ENCODE measurements at places on chromosomes 5 and 9. TPM values are rescaled to one million over a fixed set of nuclear protein-coding genes. Genes with fewer than 3 reads are reported as not detected.

GRCh38 chr5:118593003-118593328 is 395.4 kb downstream of the DTWD2 start:
- no peak overlapping the region for H3K4me3 ChIP-seq
- no peaks in the 10 kb centered on the region for H3K36me3 ChIP-seq
- 0 out of 2 replicates have a peak, but pooled peaks cover 8% of the 10 kb centered on the region for H3K27me3 ChIP-seq

GRCh38 chr9:77983320-77983662 is 48.3 kb downstream of the GNAQ start:
- no peaks in the 10 kb centered on the region for H3K36me3 ChIP-seq
- peaks cover 24% of the 10 kb centered on the region for H3K4me1 ChIP-seq
- no peak for DNase-seq
- H3K27ac ChIP-seq = no peak overlapping the region

DNA sequence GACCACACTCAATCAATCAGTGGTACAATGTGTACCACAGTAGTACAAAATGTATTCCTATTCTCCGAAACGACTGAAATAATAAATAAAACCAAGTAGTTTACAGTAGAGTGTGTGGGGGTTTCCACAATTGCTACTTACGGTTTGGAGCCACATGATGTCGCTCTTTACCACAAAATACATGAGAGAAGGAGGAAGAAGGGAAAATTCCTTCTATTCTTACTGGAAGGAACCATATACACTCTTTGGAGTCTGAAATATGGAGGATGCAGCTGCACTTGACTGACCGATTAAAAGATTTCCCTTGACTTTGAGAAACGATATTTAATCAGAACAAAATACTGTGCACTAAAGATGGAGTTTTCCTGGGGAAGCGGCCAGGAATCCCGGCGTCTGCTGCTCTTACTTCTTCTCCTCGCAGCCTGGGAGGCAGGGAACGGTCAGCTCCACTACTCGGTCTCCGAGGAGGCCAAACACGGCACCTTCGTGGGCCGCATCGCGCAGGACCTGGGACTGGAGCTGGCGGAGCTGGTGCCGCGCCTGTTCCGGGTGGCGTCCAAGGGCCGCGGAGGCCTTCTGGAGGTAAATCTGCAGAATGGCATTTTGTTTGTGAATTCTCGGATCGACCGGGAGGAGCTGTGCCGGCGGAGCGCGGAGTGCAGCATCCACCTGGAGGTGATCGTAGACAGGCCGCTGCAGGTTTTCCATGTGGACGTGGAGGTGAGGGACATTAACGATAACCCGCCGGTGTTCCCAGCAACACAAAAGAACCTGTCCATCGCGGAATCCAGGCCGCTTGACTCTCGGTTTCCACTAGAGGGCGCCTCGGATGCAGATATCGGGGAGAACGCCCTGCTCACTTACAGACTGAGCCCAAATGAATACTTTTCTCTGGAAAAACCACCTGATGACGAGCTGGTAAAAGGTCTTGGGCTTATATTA is at the start of gene PCDHA4:
Gene PCDHA4 (plus strand): TSS at position 235 of the 942 bp plus-strand sequence.
- H3K4me3 ChIP-seq = no peak within 1 kb of the TSS
- no peaks in the 10 kb centered on the region for H3K36me3 ChIP-seq
- H3K4me1 ChIP-seq = no peaks in the 10 kb centered on the region
- H3K27me3 ChIP-seq = no peaks in the 10 kb centered on the region
- DNase-seq = peak; percentile 12

- H3K27ac ChIP-seq = no peak overlapping the region
- H3K36me3 ChIP-seq = no peaks in the 10 kb centered on the region
- peaks cover 41% of the 10 kb centered on the region for H3K27me3 ChIP-seq
- peak; percentile 42 for DNase-seq
These were observed 80.1 kb upstream of the SH3PXD2B start for GRCh38 chr5:172534229-172535107.

DNA sequence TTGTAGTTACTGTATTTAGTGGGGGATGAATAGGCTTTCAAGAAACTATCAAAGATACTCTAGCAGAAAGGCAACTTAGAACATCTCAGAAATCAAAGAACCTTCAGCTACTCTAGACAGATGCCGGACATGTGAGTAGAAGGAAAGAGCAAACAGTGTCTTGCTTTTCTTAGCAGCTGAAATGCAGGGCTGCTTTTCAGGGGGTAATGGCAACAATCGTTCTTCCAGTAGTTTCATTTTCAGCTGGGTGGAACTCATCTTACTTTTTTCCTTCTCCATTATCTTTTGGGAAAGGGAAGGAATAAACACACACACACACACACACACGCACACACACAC is 281.6 kb downstream of the CRB2 start:
- no peaks in the 10 kb centered on the region for H3K4me1 ChIP-seq
- no peak overlapping the region for H3K4me3 ChIP-seq
- no peak overlapping the region for H3K27ac ChIP-seq

DNA sequence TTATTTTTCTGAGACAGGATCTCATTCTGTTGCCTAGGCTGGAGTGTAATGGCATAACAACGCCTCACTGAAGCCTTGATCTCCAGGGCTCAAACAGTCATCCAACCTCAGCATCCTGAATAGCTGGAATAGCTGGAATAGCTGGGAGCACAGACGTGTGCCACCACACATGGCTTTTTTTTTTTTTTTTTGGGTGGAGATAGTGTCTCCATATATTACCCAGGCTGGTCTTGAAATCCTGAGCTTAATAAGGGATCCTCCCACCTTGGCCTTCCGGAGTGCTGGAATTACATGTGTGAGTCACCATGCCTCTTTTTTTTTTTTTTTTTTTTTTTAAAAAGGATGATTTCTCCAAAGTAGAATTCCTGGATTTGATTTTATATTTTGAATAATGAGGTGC is 60.7 kb downstream of the NSD1 start:
- peaks cover 6% of the 10 kb centered on the region for H3K36me3 ChIP-seq
- H3K27ac ChIP-seq = peak overlapping the region; percentile 85
- H3K4me1 ChIP-seq = peaks cover 19% of the 10 kb centered on the region
- H3K27me3 ChIP-seq = no peaks in the 10 kb centered on the region
- peak; percentile 93 for DNase-seq

DNA sequence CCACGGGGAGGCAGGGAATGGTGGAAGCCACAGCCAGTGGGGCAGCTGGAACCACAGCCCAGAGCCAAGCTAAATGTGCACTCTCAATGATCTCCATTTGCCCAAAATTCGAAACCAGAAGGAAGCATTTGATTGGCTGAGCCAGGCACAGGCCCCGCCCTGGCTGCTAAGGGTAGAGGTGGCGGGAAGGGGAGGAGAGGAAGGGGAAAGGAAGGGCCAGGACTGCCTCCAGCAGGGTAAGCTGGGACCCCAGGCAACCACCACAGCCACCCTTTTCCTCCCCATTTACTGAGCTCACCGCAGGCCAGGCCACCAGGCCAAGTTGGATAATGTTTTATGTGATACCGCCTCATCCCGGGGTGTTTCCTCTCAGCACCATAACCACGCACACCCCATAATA is 100.3 kb upstream of the RAPGEF1 start:
- no peak overlapping the region for H3K27ac ChIP-seq
- H3K4me3 ChIP-seq = no peak overlapping the region
- H3K27me3 ChIP-seq = peaks cover 36% of the 10 kb centered on the region
- no peaks in the 10 kb centered on the region for H3K36me3 ChIP-seq
- no peak for DNase-seq
- H3K4me1 ChIP-seq = 0 out of 2 replicates have a peak, but pooled peaks cover 4% of the 10 kb centered on the region

DNA sequence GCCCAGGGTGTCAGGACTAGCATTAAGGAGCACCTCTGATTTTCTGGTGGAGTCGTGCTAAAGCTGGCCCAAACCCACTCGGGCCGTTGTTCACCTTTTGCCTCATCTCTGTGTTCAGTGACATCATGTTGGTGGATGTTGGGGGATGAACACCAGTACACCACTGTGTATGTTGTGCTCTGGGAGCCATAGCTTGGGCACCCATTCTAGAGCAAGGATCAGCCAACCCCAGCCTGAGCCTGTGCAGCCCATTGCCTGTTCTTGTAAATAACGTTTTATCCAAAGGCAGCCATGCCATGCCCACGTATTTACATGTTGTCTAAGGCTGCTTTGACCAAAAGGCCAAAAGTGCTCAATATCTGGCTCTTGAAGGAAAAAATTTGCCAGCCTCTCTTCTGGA is 245.6 kb downstream of the FANCC start:
- H3K4me1 ChIP-seq = peaks cover 19% of the 10 kb centered on the region
- H3K4me3 ChIP-seq = no peak overlapping the region
- H3K27me3 ChIP-seq = no peaks in the 10 kb centered on the region
- DNase-seq = no peak
- H3K36me3 ChIP-seq = peaks cover 56% of the 10 kb centered on the region

- H3K4me1 ChIP-seq = peaks cover 11% of the 10 kb centered on the region
- H3K27me3 ChIP-seq = no peaks in the 10 kb centered on the region
- no peaks in the 10 kb centered on the region for H3K36me3 ChIP-seq
- no peak overlapping the region for H3K4me3 ChIP-seq
- no peak overlapping the region for H3K27ac ChIP-seq
These were observed 19.5 kb downstream of the ACTL7B start for GRCh38 chr9:108836319-108836718.

- H3K4me3 ChIP-seq = no peak overlapping the region
- no peak overlapping the region for H3K27ac ChIP-seq
- H3K4me1 ChIP-seq = no peaks in the 10 kb centered on the region
- no peaks in the 10 kb centered on the region for H3K36me3 ChIP-seq
These were observed 56.7 kb upstream of the OSMR start for GRCh38 chr5:38789134-38789533.

DNA sequence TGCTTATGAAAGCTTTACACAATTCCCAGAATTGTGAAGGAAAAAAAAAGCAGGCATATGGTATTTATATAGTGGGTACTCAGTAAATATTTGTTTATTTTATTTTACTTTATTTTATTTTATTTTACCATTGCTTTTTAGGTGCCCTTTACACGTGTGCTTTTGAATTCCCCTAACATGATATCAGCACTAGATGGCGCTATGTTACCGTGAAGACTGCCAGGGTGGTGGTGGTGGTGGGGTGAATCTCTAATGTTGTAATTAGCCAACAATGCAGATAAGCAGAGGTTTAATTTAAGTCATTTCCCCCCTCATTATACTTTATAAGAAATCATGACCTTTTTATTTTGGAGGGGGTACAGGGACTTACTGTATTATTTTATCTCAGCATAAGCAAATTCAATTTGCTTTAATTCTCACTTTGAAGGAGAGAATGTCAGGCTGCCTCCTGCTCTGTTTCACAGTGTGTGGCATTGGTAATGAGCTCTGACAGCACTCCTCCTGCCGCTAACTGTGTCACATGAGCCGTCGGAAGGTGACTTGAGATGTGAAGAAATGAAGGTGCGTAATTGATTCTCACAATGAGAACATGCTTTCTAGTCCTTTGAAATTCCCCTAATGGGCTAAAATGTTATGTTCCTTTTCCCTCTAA is 165.6 kb downstream of the YTHDC2 start:
- H3K4me3 ChIP-seq = no peak overlapping the region
- H3K27me3 ChIP-seq = no peaks in the 10 kb centered on the region
- H3K36me3 ChIP-seq = no peaks in the 10 kb centered on the region
- peak; percentile 61 for DNase-seq
- no peak overlapping the region for H3K27ac ChIP-seq

- no peak overlapping the region for H3K4me3 ChIP-seq
- peaks cover 16% of the 10 kb centered on the region for H3K4me1 ChIP-seq
- no peak overlapping the region for H3K27ac ChIP-seq
- no peaks in the 10 kb centered on the region for H3K36me3 ChIP-seq
- DNase-seq = no peak
These were observed 7.6 kb downstream of the PTGES start for GRCh38 chr9:129745200-129745599.

DNA sequence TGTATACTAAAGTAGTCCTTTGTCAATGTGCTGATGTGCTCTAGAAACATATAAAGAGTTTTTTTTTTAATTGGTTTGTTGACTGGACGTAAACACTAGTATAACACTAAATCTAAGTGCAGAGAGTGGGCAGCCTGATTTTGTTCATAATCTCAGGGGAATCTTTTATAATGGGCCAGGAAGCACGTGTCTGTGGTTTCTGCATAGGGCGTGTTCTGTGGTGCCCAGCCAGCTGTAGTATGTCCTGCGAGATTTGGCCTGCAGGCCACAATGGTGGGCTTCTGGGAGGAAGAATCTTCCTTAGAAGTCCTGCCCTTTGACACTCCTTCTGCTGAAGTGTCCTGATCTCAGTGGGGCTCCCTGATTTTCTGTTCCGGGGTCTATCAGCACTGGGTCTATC is 49.0 kb upstream of the DHFR start:
- peaks cover 10% of the 10 kb centered on the region for H3K4me1 ChIP-seq
- no peak overlapping the region for H3K27ac ChIP-seq
- no peak overlapping the region for H3K4me3 ChIP-seq

- no peaks in the 10 kb centered on the region for H3K27me3 ChIP-seq
- DNase-seq = no peak
- no peaks in the 10 kb centered on the region for H3K36me3 ChIP-seq
- no peak overlapping the region for H3K27ac ChIP-seq
- H3K4me1 ChIP-seq = no peaks in the 10 kb centered on the region
These were observed 672.4 kb upstream of the GRAMD2B start for GRCh38 chr5:125750861-125751186.

DNA sequence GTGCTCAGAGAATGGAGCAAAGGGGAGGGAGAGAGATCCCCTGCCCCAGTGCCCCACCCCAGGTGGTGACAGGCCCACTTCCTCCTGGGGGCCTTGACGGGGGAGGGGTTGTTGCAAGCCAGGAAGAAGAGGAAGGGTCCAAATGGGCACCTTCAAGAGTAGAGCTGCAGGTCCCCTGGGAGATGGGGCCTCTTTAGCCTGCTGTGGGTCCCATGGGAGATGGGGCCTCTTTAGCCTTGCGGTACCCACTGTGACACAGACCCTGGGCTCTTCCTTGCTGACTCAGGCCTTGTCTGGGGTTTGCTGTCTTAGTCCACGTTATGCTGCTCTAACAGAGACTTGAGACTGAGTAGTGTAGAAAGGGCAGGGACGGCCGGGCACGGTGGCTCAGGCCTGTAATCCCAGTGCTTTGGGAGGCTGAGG is 9.6 kb upstream of the TOR4A start:
- no peaks in the 10 kb centered on the region for H3K36me3 ChIP-seq
- DNase-seq = no peak
- no peaks in the 10 kb centered on the region for H3K4me1 ChIP-seq
- H3K27me3 ChIP-seq = no peaks in the 10 kb centered on the region
- H3K27ac ChIP-seq = no peak overlapping the region

- no peak for DNase-seq
- H3K4me3 ChIP-seq = no peak overlapping the region
- H3K27ac ChIP-seq = no peak overlapping the region
- no peaks in the 10 kb centered on the region for H3K27me3 ChIP-seq
- peaks cover 67% of the 10 kb centered on the region for H3K36me3 ChIP-seq
These were observed 20.2 kb downstream of the ADAMTS6 start for GRCh38 chr5:65461490-65461889.

DNA sequence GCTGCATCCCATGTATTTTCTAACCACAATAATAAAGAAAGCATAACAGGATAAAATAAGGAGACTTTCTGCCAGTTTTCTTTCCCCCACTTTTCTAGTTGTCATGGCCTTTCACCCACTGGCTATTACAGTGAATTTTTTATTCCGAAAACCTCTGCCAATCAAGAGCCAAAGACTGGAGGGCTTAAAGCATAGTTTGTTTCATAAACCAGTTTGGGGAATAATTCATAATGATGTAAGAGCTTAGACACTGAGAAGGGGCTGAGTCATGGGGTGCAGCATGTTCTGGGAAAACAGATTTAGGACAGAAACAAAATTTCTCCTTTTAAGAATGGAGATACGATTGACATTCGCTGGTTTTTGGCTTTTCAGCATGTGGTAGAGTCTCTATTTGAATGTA is 4.4 kb upstream of the GLIPR2 start:
- H3K27me3 ChIP-seq = no peaks in the 10 kb centered on the region
- H3K36me3 ChIP-seq = no peaks in the 10 kb centered on the region
- DNase-seq = peak; percentile 76
- H3K4me1 ChIP-seq = 0 out of 2 replicates have a peak, but pooled peaks cover 1% of the 10 kb centered on the region

Gene SLC25A2
- not detected for total RNA-seq

Gene TUSC1
- total RNA-seq = 13.9 TPM

Gene SLC4A9
- not detected for total RNA-seq

Gene PDZD2
- not detected for total RNA-seq

Gene PDCD1LG2
- 36.8 TPM for total RNA-seq

Gene SPINK1
- not detected for total RNA-seq

Gene NUTM2G
- not detected for total RNA-seq

Gene SAP30L
- total RNA-seq = 26.0 TPM
